ENCODE measurements at places on chromosomes 2 and 18.
A peak's percentile ranks its signal among the peaks of the same experiment; 100 is the strongest.

GRCh38 chr2:190668892-190669291, 20.0 kb downstream of the NAB1 start:
- DNase-seq = no peak

DNA sequence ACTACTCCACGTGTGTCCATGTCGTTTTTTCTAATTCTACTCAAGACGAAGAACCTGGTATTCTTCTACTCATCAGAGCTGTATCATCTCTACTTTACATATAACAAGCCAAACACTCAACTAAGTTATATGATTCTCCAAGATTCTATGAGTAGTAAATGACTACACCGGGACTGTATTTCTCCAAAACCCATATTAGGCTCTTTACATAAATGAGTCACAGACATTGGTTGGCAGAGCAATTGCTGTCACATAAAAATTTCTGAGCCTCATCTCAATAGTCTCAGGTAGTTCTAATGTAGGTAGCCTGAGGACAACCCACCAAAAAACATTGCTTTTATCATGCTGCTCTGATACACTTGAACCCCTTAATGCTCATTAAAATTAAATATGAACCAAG, 1092.3 kb upstream of the NXPH2 start:
- DNase-seq = no peak

GRCh38 chr2:75928093-75928492, 217.4 kb upstream of the GCFC2 start:
- no peak for DNase-seq

DNA sequence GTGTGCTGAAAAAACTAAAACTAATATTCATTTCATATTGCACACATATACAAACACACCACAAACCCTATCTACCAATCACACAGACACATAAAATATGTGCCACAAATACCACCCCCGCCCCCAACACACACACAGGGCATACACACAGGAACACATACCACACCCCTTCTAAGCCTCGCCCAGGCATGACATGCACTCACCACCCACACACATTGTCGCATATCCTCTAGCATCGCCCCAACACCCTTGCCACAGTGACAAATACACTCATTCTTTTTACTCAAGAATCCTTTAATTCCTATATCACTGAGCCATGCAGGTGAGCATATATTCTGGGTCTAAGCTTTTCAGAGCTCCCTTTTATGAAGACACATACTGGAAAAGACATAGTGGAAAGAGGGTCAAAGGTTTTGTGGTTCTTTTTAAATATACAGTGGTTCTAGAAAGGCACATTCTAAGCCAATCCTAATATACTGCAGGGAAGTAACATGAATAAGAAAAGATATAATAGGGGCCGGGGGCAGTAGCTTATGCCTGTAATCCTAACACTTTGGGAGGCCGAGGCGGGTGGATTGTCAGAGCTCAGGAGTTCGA, 24.5 kb upstream of the LCLAT1 start:
- DNase-seq = no peak

DNA sequence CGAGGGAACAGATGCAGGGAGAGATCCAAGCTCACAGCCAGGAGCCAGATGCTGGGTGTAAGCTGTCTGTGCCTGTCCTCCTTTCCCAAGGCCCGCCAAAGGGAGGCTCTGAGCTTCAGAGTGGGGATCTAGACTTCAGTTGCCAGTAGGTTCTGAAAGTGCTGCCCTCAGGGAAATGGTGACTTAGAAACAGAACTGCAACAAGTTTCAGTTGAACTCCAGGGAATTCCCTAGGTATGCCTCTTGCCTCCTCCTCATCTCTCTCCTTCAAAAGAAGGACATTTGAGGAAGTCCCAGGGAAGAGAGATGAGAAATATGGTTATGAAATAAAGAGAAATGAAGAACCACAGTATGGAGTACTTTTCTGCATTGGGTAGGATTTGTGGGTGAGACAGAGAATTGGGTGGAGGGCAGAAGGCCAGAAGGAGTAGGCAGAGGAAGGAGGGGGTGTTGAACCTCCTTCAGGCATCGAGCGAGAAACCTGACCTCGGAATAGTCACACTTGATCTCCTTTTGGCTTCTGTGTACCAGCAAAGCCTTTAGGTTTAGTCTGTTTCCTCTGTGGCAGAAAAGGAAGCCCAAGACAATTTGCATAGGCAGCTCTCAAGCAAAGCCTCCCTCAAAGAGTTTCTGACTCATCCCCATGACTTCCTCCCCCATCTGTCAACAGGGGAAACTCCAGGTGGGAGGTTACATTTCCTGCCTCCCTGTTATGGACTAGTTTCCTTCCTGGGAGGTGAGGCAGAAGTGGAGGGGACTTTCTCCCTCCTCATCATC, 45.7 kb downstream of the QPCT start:
- DNase-seq = peak; percentile 73

GRCh38 chr2:69132960-69133590, 120.1 kb downstream of the ANTXR1 start:
- DNase-seq = no peak

DNA sequence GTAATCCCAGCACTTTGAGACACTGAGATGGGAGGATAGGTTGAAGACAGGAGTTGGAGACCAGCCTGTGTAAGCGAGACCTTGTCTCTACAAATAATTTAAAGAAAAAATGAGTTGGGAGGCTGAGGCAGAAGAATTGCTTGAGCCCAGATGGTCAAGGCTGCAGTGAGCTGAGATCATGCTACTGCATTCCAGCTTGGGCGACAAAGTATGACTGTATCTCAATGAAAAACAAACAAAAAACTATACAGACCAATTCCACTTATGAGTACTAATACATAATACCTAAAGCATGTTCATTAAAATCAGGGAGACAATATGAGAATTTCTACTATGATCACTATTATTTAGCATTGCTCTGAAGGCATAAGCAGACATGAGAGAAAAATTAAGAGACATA, 12.6 kb downstream of the RNF149 start:
- DNase-seq = no peak

- DNase-seq = no peak
Observed at GRCh38 chr2:212448698-212449097, 89.9 kb downstream of the ERBB4 start.

GRCh38 chr2:239168575-239168974, 232.2 kb downstream of the HDAC4 start:
- no peak for DNase-seq

DNA sequence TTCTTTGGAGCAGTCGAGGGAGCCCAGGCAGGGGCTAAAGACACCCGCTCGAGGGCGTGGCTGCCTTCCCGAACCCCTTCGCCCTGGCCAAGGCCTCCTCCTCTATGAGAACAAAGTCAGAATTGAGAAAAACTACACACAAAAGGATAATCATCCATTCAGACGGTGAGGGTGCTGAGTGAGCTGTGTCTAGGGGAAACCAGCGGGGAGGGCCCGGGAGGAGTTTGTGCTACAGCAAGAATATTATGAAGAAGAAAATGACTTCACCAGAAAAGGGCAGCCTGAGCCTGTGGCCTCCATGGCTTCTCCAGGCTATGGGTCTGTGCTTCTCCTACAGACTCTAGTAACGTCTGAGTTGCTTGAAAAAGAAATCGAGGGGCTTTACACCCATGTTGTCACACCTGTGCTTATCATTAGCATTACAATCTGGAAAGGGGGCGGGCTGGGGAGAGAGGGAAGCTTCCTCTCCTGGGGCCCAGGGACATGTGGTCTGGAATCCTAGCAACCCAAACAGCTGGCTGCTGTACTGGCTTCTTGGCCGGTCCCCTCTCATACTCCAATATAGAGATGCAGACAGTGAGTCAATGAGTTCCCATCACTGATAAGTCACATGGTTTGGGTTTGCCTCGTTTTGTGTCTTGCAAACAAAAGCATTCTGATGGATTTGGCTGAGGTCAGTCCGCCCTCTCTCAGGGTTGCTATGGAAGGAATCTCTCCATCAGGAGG, 52.0 kb upstream of the ARL4C start:
- DNase-seq = no peak

DNA sequence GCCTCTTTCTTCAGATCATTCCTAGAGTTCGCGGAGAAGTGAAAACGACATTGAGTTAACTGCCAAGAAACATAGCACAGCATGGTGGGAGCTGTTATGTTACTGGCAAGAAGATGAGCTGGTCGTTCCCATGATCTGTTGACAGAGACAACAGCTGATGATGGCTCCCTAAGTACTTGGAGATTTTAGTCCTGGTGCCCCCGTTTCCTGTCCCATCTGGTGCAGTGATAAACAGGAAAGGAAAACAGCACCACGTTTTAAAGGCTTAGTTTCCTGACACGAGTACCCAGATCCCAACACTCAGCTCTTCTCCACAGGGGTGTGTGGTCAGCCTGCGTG, 56.4 kb upstream of the KCNG2 start:
- DNase-seq = no peak

- no peak for DNase-seq
Observed at GRCh38 chr18:12497296-12497695, 89.6 kb downstream of the PRELID3A start.

- DNase-seq = no peak
Observed at GRCh38 chr2:109382951-109383350, 230.8 kb downstream of the SEPTIN10 start.

DNA sequence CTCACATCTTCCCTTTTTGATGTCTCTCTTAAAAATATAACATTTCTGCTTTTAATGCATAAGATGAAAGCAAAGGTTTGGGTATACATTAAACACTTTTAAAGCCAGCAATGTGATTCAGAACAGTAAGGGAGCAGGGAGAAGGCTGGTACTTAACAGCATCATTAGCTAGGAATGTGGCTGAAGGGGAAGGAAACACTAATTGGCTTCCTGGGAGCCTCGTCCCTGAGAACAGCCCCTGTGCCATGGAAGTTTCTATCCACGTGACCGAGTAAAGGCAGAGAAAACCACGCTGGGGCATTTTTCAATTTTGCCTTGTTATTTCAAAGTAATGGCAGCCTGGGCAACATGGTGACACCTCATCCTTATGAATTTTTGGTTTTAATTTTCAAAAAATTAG, 109.2 kb upstream of the GPC1 start:
- no peak for DNase-seq

GRCh38 chr2:167212014-167212648, 323.9 kb downstream of the XIRP2 start:
- DNase-seq = no peak

DNA sequence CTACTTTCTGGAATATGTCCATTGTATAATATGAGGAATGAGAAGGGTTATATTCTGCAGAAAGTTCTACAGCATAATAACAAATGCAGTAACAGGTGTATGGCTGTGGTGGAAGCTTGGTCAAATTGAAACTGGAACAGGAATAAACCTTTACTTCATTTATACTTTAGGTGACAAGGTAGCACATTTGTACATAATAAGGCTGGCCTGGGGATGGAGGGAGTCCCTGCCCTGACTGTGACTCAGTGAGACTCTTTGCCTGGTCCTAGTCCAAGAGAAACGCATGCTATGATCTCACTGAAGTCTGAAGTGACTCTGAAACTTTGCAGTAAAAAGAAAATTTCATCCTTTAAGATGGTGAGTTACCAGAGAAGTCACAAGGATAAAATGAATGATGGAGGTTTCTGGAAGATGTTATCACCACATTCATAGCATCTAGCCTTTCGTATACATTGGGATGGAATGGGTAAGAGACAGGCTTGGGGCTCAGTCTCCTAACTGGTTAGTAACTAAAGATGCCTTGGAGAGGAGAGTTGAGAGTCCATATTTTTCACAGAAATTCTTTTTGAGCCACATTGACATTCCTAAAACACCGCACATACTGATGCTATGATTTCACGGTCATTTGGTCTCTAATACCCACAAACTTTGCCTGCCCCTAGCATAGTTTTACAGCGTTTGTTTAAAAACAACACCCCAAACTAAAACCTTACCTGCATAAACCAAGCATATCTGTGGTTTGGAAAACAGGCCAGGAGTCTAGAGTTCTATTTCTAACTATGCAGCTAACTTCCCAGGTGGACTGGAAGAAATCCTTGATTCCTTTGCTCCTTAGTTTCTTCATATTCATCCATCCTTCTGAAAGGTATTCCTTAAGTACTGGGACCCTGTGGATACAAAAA, 42.4 kb upstream of the NABP1 start:
- DNase-seq = peak; percentile 53

GRCh38 chr18:49168281-49168985, 217.7 kb upstream of the SMAD7 start:
- DNase-seq = no peak

- DNase-seq = no peak
Observed at GRCh38 chr2:58378152-58378551, 137.0 kb upstream of the FANCL start.

DNA sequence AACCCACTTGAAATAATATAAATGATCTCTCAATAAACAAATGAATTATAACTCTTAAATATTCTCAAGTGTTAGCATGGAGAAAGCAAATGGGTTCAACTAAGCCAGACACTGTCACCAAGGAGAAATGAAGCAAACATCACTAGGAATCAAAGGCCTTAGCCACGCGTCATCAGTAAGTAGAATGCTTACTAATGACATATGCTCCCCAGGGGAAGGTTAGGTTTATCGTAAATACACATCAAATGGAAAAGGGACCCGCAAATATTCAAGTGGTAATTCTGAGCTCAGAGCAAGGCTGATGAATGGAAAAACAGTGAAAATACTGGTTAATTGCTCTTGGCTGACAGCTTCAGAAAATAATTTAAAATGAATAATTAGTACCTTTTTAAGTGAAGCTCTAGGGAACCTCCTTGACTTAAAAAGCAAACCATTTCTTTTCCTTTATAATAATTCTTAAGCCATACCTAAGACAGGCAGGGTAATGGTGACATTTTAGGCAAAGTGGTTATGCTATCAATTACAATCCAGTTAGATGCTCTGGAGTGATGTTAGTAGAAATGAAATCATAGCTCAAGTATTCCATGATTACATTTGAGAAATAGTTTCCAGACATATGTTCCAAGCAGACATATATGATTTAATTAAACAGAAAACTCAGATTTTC, 101.5 kb downstream of the ALPK2 start:
- no peak for DNase-seq

DNA sequence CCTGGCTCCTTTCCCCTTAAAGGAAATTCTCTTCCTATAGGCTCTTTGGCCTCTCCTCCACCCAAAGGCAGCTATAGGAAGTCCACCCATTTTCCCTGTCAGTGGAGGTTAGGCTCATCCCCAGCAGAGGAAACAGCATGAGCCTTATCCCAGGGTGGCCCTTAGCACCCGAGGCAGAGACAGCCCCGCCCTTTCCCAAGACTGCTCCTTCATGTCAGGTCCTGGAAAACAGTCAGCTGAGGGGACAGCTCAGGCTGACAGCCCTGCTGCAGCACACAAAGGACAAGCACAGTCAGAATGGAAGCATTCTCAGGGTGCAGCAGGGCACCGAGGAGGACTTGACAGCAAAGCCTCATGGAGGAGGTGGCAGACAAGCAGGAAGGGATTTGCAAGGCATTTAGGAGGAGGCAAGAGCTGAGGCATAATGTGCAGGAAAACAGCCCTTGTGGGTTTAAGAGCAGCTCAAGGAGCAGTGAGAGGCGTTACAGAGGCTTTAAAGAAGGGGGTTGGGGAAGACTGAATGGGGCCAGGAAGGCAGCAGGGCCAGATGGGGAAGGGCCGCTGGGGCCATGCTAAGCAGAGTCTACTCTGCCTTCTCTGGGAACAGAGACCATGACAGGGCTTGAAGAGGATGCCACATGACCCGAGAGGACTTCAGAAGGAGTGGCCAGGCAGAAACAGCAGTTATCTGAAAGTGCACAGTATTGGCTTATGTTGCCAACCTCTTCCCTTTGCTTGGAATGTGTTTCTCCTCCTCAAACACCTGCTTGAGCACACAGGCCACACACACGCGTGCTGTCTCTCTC, 216.6 kb downstream of the SH3BP4 start:
- no peak for DNase-seq

GRCh38 chr2:106159866-106160785, 34.0 kb downstream of the UXS1 start:
- no peak for DNase-seq

GRCh38 chr18:23384778-23385736, 68.0 kb upstream of the RIOK3 start:
- no peak for DNase-seq

- DNase-seq = no peak
Observed at GRCh38 chr2:47048801-47049480, 106.2 kb downstream of the STPG4 start.

Data from GM06990 (cell line).